ENCODE measurements at places on chromosomes 2 and 18.

DNA sequence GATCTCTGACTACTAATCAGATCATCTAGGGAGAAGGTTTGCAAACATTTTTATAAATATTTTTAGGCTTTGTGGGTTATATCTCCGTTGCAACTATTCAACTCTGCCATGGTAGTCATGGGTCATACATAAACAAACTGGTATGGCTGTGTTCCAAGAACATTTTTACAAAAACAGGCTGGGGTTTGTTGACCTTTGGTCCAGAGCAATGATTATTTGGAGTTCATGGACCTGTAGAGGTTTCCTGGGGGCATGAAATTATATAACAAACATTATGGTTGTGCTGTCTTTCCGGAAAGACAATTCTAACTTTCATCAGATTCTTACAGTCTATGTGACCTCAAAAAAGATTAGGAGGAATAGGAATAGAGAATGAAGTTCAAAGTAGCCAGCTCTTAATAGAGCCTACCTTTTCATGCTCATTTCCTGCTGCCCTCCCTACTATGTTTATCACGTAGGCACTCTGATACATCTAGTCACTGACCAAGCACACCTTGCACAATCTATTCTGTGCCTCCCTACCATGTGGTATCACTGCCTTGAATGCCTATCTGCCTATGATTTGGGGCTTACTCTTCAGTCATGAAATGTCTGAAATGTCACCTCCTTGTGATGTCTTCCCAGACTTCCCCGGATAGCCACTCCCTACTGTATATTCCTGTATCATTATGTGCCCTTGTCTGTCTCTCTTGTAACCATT lies 102.4 kb upstream of the SCN1A start:
- no peak for DNase-seq

GRCh38 chr2:38602136-38602731 lies 494 bp downstream of the HNRNPLL start:
- DNase-seq: no peak

- peak; percentile 60 for DNase-seq
Measured at GRCh38 chr2:26185954-26186770, 13.3 kb downstream of the GAREM2 start.

GRCh38 chr2:171327043-171327496 lies 106.7 kb downstream of the METTL8 start:
- no peak for DNase-seq

- DNase-seq: no peak
Measured at GRCh38 chr2:65340898-65341681, 91.3 kb downstream of the SPRED2 start.

DNA sequence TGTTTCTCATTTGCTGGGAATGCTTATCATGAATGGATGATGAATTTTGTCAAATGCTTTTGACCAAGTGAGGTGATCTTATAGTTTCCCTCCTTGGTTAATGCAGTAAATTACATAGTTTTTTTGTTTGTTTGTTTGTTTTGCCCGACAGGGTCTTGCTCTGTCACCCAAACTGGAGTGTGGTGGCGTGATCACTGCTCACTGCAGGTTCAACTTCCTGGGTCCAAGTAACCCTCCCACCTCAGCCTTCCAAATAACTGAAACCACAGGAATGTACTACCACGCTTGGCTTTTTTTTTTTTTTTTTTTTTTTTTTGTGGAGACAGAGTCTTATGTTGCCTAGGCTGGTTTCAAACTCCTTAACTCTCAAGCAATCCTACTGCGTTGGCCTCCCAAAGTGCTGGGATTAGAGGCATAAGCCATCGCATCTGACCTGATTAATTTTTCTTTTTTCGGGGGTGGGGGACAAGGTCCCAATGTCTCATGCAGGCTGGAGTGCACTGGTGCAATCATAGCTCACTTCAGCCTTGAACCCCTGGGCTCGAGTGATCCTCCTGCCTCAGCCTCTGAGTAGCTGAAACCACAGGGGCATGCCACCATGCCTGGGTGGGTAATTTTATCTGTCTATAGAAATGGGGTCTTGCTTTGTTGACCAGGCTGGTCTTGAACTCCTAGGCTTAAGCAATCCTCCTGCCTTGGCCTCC lies 48.6 kb downstream of the SMAD2 start:
- DNase-seq: no peak

- DNase-seq: peak; percentile 63
Measured at GRCh38 chr2:177281400-177282180, 17.1 kb upstream of the NFE2L2 start.

DNA sequence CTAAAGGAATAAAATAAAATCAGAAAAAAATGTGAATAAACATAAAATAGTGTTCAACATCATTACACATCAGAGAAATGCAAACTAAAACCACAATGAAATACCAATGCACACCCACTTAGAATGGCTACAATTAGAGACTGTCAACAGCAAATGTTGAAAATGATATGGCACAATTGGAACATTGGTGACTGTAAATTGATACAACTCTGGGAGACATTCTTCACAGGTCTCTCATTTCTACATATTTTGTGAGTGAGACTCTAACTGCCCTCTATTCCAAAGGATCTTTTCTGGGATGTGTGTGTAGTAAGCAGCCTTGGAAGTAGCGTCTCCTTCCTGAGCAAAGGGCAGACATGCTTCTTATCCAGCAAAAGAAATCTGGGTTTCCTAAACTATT lies 323.0 kb downstream of the FBXO15 start:
- no peak for DNase-seq

- DNase-seq: no peak
Measured at GRCh38 chr2:188675391-188676009, 298.7 kb upstream of the COL3A1 start.

- no peak for DNase-seq
Measured at GRCh38 chr18:79555885-79556284, 123.7 kb upstream of the CTDP1 start.

GRCh38 chr2:1504311-1504750 lies 91.1 kb downstream of the TPO start:
- no peak for DNase-seq

DNA sequence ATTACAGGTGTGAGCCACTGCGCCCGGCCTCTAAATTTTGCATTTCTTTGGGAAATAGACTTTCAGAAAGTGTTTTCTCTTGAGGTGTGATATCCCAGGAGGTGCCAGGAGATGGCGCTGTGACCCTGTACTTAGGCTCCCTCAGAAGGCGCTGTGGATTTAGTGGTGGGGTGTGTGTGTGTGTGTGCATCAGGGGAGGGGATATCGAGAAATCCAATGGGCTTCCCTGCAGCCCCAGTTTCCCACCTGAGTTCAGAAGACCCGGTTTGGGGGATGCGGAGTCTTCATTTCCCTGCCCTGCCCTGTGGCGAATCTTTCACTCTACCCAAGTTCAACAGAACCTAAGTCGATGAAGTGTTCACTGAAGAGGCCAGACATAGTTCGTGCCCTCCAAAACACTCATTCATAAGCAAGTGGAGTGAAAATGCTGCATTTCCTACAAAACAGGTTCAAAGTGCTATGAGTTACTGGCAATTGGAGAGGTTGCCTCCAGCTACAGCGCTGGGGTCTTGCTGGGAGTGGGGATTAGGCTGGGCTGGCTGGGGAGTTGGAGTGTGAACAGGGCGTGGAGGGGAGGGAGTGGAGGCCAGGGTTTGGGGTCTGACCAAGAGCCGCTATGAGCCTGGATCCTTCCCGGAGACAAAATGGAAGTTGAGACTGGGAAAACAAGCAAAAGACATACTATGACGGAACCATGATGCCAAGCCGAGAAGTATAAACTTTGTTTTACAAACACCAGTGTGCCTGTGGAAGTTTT lies 6.5 kb upstream of the WNT6 start:
- DNase-seq: peak; percentile 89

GRCh38 chr2:203586696-203587095 lies 51.6 kb upstream of the RAPH1 start:
- no peak for DNase-seq

DNA sequence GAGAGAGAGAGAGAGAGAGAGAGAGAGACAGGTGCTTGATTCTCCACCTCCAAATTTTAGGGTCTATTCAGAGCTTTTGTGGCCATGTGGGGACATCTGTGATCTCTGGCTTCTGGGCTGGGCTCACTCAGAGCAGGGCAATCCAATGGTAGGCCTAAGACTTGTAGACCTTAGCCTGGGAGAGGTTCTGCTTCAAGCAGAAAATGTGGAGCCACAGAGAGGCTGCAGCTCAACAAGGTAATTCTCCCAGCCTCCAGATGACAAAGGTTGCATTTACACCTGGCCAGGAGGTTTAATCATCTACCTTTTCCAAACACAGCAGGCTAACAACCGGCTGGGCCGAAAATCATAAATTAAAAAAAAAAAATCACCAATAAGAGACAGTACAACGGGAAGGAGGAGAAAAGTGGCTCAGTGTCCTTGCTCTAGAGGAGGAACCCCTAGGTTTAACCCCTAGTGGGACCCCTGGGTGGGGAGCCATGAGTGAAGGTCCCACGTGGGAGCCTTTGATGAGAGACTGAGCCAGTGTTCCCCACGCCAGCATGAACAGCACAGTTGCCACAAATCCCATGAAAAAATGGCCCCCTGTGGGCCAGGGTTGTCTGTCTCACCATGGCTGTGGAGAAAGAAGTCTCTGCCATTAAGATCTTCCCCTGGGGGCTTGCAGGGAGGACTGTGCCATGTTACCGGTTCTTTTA lies 124.0 kb upstream of the GATA6 start:
- DNase-seq: no peak

- no peak for DNase-seq
Measured at GRCh38 chr18:78754311-78755043, 225.1 kb upstream of the SALL3 start.

DNA sequence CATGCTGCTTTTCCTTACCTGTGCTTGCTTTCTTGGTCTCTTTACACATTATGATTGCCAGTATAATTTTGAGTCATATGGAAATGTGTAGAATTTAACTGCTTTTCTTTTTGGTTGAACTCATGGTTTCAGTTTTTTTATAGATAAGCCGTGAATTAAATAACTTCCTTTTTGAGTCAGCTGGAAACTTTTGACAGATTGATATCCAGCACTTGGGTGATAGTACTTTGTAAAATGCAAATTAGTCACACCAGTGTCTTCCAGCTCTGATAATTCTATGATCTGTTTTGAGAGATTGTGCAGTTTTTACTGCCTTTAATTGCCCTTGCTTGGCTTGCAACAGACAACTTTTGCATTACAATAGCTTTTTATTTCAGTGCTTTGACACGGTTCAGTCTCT lies 86.4 kb downstream of the NCOA1 start:
- DNase-seq: no peak

DNA sequence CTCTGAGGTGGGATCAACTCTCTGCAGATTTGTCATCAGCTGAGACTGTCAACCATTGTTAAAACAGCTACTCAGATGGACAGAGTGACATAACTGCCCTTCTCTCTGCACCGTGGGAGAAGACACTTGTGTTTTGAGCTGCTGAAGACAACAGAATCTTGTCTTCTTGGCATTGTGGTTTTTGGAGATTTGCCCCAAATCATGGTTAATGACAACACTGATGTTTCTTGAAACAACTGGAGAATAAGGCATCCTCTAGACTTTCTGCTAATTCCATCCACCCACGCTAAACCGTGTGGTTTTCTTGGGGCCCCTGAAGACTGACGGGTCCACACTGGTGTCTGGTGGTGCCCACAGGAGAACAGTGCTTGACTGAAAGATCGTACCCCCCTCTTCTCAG lies 39.5 kb downstream of the SH3BP4 start:
- no peak for DNase-seq

DNA sequence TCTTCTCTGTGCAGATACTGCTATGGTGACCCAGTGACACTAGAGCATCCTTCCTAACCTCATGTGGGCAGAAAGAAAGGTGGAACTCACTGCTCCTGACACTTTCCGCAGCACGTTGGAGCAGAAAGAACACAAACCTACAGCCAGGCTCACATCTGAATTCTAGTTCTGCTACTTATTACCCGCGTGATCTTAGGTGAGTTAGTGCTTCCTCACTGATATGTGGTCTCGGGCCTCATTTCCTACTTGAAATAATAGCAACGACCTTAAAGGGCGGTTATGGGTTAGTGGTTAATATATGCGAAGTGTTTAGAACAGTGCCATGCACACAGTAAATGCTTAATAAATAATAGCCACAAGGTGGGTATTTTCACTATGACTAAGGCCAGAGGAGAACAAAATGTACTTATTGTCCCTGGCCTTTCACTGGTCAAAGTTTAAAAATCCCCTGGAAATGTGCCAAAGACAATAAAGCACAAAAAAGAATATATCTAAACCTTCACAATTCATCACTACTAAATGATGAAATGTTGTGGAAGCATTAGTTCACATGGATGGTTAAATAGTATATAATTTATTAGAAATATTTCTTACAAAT lies 66.6 kb downstream of the MYOM1 start:
- DNase-seq: no peak

DNA sequence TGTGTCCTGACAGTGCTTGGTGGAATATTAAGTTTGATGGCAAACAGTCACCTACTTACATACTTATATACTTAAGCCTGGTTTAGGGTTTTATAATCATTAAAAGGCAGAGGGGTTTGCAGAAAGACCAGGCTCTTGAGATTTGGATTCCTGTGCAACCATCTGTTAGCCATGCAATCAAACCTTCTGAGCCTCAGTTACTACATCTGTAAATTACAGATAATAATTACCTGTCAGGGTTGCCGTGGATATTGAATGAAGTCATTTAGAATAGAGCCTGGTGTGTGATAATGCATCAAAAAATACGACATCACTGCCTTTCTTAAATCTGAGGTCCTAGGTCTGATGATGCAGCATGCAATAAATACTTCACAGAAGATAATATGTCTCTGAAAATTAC lies 152.9 kb downstream of the ARHGAP28 start:
- DNase-seq: no peak

GRCh38 chr2:207635468-207636200 lies 10.4 kb upstream of the METTL21A start:
- no peak for DNase-seq

GRCh38 chr18:58158008-58158407 lies 114.0 kb downstream of the NEDD4L start:
- DNase-seq: no peak

DNA sequence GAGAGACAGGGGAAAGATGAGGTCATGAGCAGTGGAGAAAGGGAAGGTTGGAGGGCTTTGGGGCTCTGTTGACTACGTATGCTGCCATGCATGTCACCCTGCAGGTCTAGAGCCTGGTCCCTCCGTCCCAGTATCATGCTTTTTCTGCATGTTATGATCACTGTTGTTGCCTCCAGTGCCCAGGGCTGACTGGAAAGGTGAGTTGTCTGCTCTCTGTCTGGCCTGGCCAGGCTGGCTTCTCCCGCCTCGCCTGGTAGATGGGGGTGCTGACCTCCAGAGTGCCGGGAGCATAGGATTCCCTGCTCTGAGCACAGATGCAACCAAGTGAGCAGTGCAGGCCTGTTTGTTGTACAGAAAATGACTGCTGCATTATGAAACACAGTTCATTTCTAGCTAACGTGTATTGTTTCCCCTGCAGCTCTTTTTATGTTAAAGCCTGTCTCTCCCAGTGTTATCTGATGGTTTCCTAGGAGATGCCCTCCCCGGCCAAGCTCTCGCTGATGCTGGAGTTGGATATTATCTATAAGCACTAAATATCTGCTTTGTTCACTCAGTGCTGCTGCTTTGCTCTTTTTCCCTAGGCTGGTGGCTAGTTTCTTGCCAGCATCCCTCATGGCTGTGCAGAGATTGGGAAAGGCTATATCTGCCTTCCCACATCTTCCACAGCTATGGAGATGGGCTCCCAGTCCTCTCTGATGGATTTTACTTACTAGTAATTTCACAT lies 158.2 kb downstream of the TDRD15 start:
- DNase-seq: no peak

- peak; percentile 18 for DNase-seq
Measured at GRCh38 chr2:173021939-173022371, 53.7 kb upstream of the MAP3K20 start.

All from NB4 (cell line).